Activated T-cell treated with anti-CD3 and anti-CD28 coated beads, Interleukin-2, amount 50 U/mL, for 4 hours (primary cell): ENCODE measurements at places on chromosomes 16 and 17.
A peak's percentile ranks its signal among the peaks of the same experiment; 100 is the strongest.

DNA sequence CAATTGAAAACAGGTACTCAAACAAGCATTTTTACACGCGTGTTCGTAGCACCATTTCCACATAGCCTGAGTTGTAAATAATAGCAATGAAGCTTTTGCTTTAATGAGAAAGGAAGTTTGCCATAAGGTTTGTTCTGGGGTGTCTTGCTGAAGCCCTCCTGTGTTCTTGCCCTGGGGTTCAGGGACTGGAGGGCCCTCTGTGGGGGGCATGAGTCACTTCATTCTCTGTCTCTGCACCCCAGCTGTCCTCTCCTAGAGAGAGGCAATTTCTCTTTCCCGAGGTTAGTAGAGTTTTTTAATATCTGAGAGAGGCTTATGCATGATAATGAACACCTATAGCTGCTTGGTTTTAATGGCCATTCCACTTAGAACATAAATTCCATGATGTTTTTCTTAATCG is 9.6 kb downstream of the AFMID start:
- DNase-seq: no peak

DNA sequence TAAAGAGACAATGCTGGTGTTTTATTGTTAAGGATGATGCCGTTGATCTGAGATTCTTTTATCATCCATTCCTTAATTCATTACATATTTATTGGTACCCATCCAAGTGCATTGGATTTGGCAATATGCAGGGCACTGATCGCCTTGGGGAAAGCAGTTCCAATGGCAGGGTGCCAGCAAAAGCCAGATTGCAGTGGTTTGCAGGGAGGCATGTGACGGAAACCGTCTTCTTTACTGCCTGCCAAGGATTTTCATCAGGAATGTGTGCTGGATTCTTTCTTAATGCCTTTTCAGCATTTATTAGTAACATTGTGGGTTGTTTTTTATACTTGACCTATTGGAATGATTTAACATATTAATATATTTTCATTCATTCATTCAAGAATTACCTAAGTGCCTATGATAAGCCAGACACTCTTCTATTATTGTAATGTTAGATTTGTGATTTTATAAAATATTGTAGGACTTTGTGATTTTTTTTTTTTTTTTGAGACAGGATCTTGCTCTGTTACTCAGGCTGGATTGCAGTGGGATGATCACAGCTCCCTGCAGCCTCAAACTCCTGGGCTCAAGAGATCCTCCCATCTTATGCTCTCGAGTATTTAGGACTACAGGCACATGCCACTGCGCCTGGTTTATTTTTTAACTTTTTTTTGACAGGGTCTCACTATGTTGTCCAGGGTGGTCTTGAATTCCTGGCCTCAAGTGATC is 93.4 kb upstream of the TNRC6A start:
- no peak for DNase-seq

DNA sequence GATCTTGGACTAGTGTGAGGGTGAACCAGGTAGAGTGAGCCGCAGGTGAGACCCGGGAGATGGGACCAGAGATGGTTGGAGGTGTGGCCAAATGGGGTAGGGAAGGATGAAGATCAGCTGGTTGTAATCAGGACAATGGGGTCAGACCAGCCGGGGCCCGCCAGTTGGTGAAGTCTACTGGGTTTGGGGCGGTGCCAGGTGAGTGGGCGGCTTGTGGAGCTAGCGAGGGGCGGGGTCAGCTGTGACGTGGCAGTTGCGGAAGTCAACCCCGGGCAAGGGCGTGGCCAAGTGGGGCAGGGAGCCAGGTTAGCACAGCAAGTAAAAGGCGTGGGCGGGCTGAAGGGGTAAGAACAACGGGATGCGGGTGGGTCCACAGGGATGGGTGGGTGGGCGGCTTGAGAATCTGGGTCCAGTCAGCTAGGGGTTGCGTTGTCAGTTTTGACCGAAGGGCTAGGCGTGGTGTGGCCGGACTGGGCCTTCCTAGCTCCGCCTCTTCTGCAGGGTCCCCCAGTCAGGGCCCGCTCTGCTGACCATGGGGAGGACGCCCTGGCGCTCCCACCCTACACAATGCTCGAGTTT is 25.5 kb upstream of the ALKBH5 start:
- DNase-seq: peak; percentile 95

DNA sequence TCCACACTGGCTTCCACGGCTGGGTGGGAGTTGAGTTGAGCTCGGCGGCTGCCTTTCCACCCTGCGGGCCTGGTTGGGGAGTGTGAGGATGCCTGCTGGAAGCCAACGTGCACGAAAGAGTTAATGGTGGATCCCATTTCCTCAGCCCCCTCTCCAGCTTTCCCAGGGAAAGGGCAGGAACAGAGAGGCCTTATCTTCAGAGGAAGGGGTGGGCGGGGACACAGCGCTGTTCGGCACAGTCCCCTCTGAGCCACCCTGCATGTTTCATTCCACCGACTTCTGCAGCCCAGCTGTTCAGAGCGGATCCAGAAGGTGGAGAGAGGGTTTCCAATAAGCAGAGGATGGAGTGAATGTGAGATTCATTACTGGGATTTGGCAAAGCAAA is 295.3 kb downstream of the SEC14L1 start:
- no peak for DNase-seq

DNA sequence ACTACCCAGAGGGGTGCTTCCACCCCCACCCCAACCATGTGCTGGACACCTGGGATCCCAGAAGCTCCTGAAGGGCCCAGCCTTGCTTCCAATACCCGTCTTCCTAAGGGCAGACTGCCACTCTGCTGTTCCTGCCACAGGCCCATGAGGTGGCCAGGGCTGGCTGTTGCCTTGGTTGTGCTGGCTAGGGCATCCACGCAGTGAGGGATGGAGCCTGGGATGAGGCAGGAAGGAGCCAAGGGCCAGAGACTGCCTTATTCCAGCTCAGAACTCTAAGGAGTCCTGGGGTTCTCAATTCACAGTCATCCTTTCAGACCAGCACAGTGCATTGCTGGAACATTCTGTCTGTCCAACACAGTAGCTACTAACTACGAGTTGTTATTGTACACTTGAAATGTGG is 37.8 kb downstream of the BCO1 start:
- no peak for DNase-seq

- no peak for DNase-seq
Measured at GRCh38 chr17:38761612-38762011, 9.1 kb downstream of the PSMB3 start.

DNA sequence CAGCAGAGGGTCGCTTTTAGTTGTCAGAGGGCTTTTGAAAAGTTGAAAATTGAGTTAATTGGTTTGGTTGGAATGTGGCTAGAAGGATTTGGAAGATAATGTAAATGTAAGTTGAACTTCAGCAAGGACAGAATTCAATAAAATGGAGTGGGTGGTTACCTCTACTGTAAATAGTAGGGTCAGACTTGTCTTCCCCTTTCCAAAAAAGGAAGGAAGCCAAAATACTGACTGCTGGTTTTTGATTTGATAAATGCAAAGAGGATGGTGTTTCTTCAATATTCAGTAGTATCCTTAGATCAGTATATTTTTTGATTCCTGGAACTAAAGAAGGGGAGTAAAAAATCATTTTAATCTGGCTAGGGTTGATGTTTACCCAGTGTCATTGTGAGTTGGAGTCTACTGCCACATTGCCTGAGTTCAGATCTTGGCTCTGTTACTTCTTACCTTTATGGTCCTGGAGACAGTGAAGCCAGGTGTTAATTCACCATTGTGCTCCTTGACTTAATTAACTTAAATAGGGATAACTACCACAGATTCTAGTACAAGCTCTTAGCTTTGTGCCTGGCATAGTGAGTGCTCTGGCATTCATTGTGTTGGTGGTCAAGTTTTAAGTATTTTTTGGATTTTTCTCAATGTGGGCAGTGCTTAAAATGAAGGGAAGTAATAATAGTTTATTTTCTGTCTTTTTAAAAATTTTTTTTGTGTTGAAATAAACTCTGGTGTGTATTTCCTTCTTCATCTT is 4.4 kb downstream of the HAPSTR1 start:
- no peak for DNase-seq
